H9 (cell line): ENCODE measurements at places on chromosomes 11 and 22.

GRCh38 chr11:32790916-32791315, 3.5 kb downstream of the CCDC73 start:
- no peak for DNase-seq

DNA sequence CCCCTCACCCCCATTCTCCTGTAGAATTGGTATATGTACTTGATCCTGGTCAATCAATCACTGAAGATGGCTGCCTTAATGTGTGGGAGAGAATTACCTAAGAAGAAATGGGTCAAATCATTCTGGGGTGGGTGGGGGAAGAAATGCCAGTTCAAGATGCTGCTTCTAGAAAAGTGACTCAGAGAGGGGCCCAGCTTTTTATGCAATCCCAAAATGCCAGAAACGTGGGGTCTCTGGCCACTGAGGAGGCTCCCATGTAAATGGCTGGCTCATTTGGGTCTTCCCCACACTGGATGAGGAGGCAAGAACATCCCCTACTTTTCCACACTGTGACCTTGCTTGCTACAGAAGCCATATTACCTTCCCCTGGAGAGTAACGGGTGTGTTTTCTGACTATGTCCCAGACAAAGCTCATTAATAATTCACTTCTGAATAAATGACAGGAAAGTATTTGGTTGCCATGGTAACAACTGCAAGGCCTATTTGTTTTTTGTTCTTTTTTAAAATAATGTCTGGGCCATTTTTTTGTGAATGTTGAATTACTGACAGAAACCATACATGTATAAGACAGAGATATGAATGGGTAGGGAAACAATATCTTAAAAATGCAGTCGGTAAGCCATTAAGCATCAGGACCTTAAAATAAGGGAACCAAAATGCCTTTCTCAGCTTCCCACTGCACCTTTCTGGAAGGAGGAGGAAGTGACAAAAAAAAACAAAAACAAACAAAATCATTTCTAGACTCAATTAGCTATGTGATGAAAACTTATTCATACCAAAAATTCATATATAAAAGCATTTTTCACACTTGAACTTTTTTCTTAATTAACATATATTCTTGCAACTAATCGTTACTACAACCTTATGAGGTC, 32.0 kb downstream of the SLC1A2 start:
- no peak for DNase-seq

DNA sequence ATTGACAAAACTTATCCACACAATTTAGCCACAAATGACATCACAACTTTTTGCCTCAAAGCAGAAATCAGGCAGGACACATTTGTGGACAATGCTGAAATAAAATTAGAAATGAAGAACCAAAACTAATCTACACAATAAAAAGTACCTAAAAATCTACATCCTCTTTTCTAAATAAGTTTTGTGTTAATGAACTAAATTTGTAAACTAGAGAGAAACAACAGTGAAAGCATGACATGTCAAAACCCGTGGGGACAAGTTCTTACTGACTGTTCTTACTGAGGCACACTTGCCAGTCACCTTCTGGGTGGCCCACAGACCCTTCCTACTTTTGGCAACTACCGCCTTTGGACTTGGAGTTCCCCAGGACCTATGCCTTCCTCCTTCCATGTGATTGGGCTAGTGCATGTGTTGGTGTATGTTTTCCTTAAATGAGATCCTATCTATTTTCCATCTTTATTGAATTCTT, 60.7 kb upstream of the MUC15 start:
- DNase-seq: no peak

DNA sequence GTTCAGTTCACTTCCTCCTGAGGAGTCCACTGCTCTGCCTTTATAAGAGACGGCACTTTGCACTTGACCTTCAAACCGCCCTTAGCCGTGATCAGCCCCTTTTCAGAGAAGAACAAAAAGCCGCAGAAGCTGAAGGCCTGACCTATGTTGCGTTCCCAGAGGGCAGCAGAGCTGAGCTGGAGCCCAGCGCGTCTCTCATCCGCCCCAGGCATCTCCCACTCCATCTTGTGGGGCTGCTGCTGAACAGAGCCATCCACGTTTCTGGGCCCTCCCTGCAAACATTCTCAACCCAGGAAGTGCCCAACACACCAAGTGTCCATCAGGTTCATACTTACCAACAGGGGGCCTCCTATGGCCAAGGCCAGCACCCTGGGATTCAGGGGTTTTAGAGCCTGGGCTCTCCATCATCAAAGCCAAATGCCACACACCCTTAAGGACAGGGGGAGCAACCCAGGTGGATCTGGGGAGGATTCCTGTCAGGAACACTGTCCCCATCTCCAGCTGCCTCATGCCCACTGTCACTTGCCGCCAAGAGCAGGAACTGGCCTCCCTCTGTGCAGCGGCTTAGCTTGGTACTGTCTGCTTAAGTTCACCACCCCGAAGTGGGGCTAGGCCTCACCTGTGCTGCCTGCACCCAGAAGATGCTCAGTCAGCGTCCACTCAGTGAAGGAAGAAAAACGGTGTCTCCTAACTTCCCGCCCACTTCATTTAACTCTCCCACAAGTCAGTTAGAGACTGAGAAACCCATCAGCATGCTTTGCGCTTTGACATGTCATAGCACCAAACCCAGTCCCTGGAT, 16.0 kb upstream of the EFCAB6 start:
- peak; percentile 25 for DNase-seq

- DNase-seq: no peak
Observed at GRCh38 chr11:86155200-86155844, 86.4 kb upstream of the PICALM start.

GRCh38 chr11:35245786-35246185, 106.8 kb downstream of the CD44 start:
- DNase-seq: no peak

DNA sequence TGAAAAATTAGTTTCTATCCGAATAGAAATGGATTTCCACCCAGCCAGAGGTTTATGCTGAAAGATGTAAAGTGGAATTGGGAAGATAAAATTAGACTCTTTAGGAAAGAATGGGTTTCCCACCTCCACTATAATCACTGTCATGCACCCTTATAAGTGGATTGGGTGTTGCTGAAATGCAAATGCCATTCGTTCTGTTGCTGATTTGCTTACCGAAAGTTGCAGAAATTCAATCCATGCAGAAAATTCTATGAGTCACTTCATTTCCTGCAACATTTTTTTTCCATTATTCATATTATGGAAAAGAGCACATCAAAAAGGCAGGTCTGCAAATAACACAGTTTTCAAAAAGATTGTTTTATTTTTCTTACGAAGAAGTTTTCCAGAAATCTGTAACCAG, 65.6 kb downstream of the LDLRAD3 start:
- no peak for DNase-seq

- DNase-seq: no peak
Observed at GRCh38 chr11:112160091-112160848, 3.6 kb downstream of the IL18 start.

DNA sequence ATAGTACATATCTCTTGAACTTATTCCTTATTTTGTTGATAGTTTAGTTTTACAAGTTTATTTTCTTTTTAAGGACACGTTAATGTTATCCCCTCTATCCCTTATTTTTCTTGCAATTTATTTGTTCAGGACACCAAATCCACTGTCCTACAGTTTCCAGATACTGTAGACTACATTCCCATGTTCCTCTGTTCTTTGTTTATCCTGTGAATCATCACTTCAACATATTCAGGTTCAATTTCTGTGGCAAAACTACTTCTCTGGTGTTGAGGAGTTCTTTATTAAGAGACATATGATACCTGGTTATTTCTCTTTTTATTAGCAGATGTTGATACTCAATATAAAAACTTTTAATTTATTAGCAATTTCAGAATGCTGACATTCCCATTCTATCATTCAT, 72.8 kb upstream of the CLNS1A start:
- no peak for DNase-seq

- DNase-seq: no peak
Observed at GRCh38 chr22:46962406-46962805, 200.0 kb downstream of the TBC1D22A start.

DNA sequence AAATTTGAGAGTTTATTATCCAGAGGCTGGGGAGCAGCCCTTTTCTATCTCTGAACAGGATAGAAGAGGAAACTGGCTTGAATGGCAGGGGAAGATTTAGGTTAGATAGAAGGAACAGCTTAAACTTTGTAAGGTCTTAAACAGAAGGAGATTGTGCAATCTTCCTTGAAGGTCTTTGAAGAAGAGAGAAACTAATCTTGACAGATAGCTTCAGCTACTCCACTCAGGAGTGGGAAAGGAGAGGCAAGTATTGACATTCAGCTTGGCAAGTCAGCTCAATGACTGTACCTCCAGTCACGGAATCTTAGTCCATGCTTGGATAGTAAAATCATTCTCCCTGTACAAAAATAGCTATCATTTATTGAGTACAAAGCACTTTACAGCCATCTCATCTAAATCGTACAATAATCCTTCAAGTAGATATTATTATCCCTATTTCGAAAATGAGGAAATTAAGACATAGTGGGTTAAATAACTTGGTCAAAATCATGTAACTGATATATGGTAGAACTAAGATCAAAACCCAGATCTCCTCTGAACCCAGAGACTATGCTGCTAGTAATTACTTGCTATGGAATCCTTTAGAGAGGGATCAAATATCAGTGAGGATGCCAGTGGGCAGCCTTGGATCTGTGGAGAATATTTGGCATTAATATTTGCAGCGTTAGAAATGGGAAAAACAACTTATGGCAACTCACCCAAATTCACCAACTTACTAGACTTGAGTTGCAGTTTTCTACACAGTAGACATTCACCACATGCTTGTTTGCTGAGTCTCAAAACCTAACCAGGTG, 14.6 kb downstream of the C11orf97 start:
- DNase-seq: no peak

DNA sequence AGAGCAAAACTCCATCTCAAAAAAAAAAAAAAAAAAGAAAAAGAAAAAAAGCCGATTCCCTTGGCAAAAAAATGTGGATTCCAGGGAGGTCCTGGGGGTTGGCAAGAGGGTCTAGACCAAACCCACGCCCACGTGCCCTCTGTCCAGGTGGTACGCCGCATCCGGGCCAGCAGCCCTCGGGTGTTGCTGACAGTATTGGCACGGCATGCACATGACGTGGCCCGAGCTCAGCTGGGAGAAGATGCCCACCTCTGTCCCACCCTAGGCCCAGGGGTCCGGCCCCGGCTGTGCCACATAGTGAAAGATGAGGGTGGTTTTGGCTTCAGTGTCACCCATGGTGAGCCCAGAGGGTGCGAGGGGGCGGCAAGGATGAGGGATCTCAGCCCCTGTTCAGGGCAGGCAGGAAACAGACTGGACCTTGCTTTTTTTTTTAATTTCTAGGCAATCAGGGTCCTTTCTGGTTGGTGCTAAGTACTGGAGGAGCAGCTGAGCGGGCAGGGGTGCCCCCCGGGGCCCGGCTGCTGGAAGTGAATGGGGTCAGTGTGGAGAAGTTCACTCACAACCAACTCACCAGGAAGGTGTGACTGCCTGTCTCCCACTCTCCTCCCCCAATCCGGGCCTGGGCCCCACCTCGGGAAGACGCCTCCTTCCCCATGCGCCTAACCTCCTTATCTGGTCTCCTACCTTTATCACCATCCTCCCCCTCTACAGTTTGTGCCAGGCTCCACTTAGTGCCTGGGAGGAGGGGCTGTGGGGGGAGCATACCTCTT, 2.0 kb downstream of the NHERF4 start:
- DNase-seq: no peak

DNA sequence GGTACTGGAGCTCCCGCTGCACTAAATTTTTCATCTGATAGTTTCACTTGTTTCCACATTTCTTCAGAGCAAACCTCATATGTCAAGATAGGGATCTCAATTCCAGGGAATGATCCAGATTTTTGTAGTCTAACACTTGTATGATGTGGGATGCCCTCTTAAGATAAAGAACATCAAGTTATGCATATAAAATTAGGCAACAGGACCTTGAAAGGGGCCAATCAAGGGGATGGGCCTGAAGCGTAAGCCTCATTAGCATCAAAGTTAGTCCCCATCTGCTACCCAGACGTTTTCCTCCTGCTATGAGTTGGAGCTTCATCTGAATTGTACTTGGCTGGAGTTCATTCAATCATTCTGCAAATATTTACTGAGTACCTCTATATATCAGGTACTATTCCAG, 17.5 kb downstream of the PDGFD start:
- DNase-seq: no peak

GRCh38 chr22:40289991-40290459, 56.3 kb upstream of the ADSL start:
- no peak for DNase-seq

DNA sequence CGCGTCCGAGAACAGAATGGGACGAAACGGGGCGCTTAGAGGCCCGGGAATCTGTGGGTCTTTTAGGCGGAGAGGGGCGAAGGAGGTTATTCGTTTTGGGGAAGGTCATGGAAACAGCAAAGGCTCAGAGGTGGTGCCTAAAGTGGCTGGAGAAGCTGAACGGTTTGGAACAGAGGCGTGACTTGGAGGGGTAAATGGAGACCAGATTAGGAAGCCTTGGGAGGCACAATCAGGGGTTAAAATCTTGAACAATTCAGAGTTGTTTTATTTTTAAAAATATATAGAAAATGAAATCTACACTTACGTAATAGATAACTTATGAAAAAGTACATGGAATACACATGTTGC, 247 bp upstream of the PLAAT5 start:
- DNase-seq: no peak

DNA sequence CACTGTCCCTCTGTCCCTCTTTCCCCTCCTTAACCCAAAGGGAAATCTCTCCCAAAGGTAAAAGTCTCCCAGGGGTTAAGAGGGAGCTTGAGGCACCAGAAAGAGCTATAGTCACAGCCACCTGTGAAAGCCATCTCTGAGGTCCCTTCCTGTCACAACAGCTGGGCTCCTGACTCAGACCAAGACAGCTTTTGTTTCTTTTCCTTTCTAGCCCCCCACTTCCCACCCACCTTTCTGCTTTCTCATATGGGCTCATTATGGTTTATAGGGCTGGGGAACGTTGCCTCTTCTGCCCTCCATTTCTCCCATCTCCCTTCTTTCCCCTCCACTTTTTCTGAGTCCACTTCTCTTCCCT, 19.1 kb downstream of the MIF start:
- no peak for DNase-seq

- DNase-seq: no peak
Observed at GRCh38 chr11:57414612-57415212, 12.2 kb downstream of the SLC43A3 start.

GRCh38 chr11:45045683-45046471, 95.2 kb upstream of the TP53I11 start:
- DNase-seq: no peak

DNA sequence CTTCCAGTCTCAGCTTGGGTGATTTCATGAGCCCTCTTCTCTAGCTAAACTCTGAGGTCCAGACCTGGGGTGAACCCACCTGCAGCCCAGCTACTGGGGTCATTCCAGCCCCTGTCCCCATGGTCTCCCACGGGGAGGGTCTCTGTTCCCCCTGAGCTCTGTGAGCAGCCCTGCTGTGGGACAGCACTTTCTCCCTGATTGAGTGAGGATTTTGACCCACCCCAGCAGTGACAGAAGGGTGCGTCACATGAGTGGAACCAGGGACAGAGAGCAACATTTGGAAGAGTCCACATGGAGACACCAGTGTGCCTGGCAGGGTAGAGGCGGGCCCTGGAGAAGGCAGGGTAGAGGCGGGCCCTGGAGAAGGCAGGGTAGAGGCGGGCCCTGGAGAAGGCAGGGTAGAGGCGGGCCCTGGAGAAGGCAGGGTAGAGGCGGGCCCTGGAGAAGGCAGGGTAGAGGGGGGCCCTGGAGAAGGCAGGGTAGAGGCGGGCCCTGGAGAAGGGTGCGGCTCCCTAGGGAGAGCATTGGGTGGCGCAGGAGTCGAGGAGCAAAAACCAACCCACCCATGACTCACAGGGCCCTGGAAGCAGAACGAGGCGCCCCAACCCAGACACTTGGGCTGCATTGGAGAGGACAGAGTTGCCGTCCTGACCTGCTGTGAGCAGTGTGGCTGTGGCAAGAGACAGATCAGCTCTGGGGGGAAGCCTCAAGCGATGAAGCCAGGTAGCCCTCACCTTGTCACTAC, 227.7 kb upstream of the B3GAT1 start:
- no peak for DNase-seq

- no peak for DNase-seq
Observed at GRCh38 chr22:38955926-38956325, 1.5 kb upstream of the APOBEC3A start.
